Heart right ventricle (tissue), 16 donors: ENCODE measurements at places on chromosomes 5 and 9. TPM values are rescaled to one million over a fixed set of nuclear protein-coding genes. Genes with fewer than 3 reads are reported as not detected.

- no peak for DNase-seq
- H3K27me3 ChIP-seq = no peaks in the 10 kb centered on the region
- peaks cover 90% of the 10 kb centered on the region for H3K36me3 ChIP-seq
Observed at GRCh38 chr9:86308687-86309086, 26.3 kb upstream of the ISCA1 start.

GRCh38 chr9:89417832-89418473 lies 80.0 kb downstream of the SEMA4D start:
- H3K27me3 ChIP-seq = no peaks in the 10 kb centered on the region
- DNase-seq = no peak
- no peaks in the 10 kb centered on the region for H3K36me3 ChIP-seq
- no peak overlapping the region for H3K27ac ChIP-seq

ADRA1B gene
- 1.2 TPM for total RNA-seq

- no peaks in the 10 kb centered on the region for H3K4me1 ChIP-seq
- H3K36me3 ChIP-seq = no peaks in the 10 kb centered on the region
- H3K27me3 ChIP-seq = no peaks in the 10 kb centered on the region
- H3K27ac ChIP-seq = no peak overlapping the region
Observed at GRCh38 chr9:125960626-125961025, 213.5 kb downstream of the PBX3 start.

DNA sequence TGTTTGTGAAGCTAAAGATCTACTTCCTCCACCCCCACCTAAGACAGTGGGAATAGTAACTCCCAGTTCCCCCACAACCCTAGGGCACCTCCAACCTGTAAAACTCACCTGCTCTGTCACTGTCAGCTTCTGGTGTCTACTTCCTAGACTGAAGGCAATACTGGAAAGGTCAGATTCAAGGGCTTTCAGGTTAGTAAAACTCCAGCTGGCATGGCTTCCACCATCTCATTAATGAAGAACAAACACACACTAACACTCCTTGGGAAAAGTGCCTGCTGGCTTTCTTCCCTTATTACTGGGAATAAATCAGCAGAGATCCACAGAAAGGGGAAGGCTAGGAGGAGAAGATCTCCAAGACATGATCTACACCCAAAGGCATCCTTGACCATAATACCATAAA lies 109.9 kb downstream of the TMEM174 start:
- no peak overlapping the region for H3K27ac ChIP-seq
- no peaks in the 10 kb centered on the region for H3K36me3 ChIP-seq
- H3K4me1 ChIP-seq = peaks cover 3% of the 10 kb centered on the region
- peaks cover 55% of the 10 kb centered on the region for H3K27me3 ChIP-seq
- DNase-seq = no peak

DNA sequence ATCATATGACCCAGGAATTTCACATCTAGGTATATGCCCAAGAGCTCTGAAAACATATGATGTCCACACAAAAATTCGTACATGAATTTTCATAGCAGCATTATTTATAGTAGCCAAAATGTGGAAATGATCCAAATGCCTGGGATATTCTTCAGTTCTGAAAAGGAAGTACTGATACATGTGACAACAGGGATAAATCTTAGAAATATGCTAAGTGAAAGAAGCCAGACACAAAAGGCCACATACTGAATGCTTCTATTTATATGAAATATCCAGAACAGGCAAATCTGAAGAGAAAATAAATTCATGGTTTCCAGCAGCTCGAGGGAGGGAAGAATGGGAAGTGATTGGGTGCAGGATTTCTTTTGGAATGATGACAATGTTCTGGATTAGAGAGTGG lies 16.8 kb upstream of the ZBTB43 start:
- DNase-seq = no peak
- no peak overlapping the region for H3K27ac ChIP-seq
- H3K4me1 ChIP-seq = peaks cover 10% of the 10 kb centered on the region
- peaks cover 24% of the 10 kb centered on the region for H3K27me3 ChIP-seq
- no peaks in the 10 kb centered on the region for H3K36me3 ChIP-seq
- no peak overlapping the region for H3K4me3 ChIP-seq

- no peak overlapping the region for H3K4me3 ChIP-seq
- no peak overlapping the region for H3K27ac ChIP-seq
- H3K4me1 ChIP-seq = no peaks in the 10 kb centered on the region
- no peaks in the 10 kb centered on the region for H3K36me3 ChIP-seq
- DNase-seq = no peak
Observed at GRCh38 chr5:53917095-53917494, 356.7 kb downstream of the NDUFS4 start.

CDC20B gene
- total RNA-seq = not detected
